ENCODE measurements at places on chromosomes 6 and 20.

DNA sequence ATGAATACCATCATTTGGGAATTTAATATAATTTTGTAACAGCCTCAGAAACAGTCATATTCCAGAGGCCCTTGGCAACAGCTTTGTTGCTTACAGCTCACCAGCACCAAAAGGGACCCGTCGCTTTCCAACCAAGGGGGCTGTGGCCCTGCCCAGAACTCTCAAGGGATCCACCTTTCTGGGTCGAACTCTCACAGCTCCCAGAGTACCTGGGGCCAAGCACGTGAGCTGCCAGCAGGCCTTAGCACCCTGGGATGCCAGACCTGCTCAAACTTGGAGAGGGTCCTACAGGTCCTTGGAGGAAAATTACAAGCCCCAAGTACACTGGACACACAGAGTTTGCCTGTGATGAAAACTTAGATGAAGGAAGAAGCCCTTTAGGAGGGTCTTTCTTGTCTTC lies 66.6 kb downstream of the SNX5 start:
- H3K27me3 ChIP-seq: no peaks in the 10 kb centered on the region
- no peak overlapping the region for H3K4me3 ChIP-seq

DNA sequence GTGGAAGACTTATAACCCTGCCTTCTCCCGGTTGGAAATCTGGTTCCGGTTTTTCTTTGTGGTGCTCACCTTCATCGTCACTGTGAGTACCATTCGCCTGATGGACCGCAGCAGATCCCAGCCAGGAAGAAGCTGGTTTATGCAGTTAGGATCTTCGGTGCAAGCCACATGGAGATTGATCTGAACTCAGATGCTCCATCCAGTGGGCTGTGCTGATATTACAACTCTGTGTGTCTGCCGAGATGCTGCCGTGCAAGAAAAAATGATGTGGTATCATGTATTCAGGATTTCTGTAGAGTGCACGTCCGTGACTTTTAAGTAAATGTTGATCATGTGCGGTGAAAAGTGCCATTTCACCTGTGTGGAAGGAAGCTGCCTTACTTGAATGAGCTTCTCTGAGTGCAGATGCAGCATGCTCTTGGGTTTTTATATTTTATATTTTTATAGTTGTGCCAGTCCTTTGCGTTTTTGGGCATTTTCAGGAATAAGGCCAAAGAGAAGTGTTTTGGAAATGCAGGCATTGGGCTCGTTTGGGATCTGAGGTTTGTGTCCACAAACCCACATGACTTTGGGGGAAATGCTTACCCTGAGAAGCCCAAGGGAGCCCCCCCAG lies 39.2 kb downstream of the DYNLT1 start:
- H3K27me3 ChIP-seq: no peaks in the 10 kb centered on the region
- peaks cover 35% of the 10 kb centered on the region for H3K36me3 ChIP-seq
- DNase-seq: no peak
- H3K4me3 ChIP-seq: no peak overlapping the region
- peaks cover 16% of the 10 kb centered on the region for H3K4me1 ChIP-seq
- no peak overlapping the region for H3K27ac ChIP-seq

DNA sequence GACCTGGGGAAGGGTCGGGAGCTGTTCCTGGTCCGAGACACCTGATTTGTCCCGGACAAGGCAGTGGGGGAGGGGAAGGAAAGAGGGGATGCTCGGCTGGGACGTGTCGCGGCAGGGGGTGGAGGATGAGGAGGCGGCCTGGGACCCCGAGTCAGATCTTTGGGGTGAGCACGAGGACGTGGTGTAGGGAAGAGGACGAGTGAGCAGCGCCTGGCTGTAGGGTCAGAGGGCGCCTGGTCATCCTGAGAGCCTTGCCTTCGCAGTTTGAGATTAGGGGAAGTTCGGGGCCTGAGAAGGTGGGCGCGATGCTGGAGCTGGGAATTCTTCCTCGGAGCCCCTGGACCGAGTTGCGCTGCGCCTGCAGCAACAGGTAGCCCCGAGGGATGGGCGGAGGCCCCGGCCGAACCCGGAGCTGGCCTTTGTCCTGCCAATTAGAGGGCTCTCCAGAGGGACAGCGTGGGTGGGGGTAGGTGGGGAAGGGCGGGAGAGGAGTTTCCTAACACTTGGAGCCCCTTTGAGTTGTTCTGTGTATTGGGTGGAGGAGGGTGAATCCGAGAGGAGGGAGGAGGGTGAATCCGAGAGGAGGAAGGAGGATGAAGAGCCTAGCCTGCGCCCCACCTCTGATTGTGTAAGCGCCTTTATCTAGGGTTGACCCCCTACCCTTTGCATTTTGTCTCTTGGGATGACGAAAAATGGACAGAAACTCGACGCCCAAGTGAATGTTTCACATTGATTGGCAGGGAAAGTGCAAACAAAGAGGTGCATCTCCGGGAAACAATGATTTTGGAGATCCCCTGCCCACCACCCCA lies 72.0 kb downstream of the SOX4 start:
- no peaks in the 10 kb centered on the region for H3K36me3 ChIP-seq
- peaks cover 32% of the 10 kb centered on the region for H3K4me1 ChIP-seq
- peak overlapping the region; percentile 76 for H3K27ac ChIP-seq

DNA sequence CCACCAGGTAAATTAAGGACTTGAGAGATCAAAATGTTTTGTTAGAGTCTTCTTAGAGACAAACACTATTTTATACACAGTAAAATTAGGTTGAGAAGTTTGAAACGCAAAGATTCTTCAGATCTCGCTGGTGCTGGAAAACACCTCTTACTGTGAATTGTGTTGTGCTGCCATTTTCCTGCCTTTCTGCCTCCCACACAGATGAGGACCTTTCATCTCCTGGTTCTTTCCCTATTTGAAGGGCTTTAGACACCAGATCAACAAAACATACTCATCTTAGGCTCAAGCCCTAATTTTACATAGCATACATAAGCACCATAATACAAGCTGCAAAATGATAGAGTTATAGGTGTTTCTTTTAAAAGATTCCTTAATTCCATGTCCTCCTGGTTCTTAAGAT lies 18.6 kb downstream of the STAU1 start:
- H3K4me3 ChIP-seq: no peak overlapping the region
- DNase-seq: no peak
- no peak overlapping the region for H3K27ac ChIP-seq
- H3K36me3 ChIP-seq: peaks cover 10% of the 10 kb centered on the region
- peaks cover 42% of the 10 kb centered on the region for H3K4me1 ChIP-seq

DNA sequence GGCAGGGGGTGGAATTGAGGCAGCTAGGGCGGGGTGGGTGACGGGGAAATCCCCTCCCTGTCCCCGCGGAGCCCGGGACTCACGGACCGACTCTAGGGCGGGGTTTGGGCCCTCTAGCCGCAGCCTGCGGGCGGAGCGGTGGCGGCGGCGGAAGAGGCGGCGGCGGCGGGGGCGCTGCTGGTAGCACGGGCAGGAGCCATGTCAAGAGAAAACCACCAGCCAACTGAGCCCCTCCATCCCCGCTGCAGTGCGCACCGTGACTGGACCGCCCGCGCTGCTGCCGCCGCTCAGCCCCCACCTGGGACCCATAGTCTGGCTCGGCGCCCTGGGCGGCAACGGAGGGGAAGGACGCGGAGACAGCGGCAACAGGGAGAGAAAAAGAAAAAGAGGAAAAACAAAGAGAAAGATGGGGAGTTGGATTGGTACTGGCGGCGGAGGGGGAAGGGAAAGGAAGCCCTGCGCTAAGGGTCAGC lies 1.2 kb upstream of the C6orf62 start:
- H3K4me1 ChIP-seq: peaks cover 64% of the 10 kb centered on the region
- no peaks in the 10 kb centered on the region for H3K27me3 ChIP-seq
- H3K4me3 ChIP-seq: peak overlapping the region; percentile 90
- peaks cover 19% of the 10 kb centered on the region for H3K36me3 ChIP-seq

DNA sequence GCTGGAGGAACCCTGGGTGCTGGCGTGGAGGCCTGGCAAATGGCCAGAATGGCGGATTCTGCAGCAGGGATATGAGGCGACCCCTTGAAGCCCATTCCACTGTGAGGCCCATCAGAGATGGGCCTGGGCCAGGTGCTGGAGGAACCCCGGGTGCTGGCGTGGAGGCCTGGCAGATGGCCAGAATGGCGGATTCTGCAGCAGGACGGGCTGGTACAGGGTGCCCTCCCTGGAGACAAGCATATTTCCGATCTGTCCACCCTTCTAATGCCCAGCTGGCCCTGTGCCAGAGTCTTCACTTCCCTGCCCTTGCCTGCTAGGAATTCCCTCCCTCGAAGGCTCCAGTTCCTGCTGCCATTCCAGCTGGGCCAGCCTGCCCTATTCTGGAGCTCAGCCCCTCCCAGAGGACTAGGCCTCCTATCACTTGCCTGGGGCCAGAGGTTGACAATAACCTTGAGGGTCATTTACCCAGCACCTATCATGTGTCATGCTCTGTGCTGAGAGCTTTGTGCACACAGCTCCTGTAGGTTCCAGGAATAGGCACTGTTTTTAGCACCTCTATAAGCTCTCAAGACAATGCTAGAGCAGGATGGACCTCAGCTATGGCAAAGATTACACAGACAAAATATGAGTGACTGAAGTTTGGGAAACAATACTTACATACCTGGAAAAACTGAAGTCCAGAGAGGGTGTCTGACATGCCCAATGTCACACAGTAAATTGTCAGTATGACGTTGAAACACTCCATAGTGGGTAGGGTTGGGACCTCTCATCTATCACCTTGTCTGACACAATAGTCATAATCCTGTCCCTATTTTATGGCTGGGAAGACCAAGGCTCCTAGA lies 21.4 kb downstream of the SUN5 start:
- peaks cover under 1% of the 10 kb centered on the region for H3K27me3 ChIP-seq
- peak overlapping the region; percentile 87 for H3K27ac ChIP-seq
- peak; percentile 48 for DNase-seq
- peaks cover 16% of the 10 kb centered on the region for H3K4me1 ChIP-seq

GRCh38 chr6:3427687-3428085 lies 29.2 kb downstream of the SLC22A23 start:
- H3K4me3 ChIP-seq: no peak overlapping the region
- H3K27ac ChIP-seq: no peak overlapping the region
- peak; percentile 27 for DNase-seq
- peaks cover 11% of the 10 kb centered on the region for H3K4me1 ChIP-seq
- no peaks in the 10 kb centered on the region for H3K27me3 ChIP-seq

GRCh38 chr6:144667532-144668503 lies 382.7 kb downstream of the UTRN start:
- H3K4me1 ChIP-seq: peaks cover 12% of the 10 kb centered on the region
- DNase-seq: no peak
- no peak overlapping the region for H3K4me3 ChIP-seq
- H3K27ac ChIP-seq: no peak overlapping the region
- H3K36me3 ChIP-seq: peaks cover under 1% of the 10 kb centered on the region
